ENCODE measurements at places on chromosomes 7 and 10.
A peak's percentile ranks its signal among the peaks of the same experiment; 100 is the strongest.

DNA sequence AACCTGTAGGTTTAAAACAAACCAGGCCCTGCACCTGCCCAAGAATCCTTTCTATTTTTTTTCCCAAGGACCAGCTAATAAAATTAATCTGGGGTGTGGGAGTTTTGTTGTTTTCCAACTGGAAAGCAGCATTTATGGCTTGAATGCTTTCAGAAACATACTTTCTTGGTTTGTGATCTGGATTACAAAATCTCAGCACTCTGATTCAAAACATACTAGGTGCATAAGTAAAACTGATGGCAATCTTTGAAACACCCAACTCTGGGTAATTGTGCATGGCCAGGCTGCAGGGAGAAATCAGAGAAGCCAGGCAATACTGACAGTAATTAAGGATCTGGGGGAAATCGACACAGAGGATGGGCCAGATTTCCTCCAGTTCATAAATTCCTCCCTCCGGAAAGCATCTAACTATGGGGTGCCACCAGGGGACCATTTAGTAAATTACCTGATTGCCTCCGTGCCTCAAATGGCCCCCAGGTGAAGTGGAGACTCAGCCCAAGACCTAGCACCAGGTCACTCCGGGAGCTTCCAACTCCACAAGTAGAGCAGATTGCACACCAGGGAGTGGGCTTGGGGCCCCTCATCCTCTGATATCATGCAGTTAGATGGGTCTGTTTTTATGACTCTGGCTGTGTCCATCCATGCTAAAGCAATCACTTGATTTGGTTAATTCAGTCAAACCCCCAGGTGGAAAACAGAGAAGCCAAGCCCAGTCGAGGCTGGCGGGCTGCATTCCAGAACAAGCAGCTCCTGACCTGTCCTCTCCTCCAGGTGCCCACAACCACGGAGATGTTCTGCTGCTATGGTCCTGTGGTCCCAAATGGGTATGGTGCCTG is 15.2 kb upstream of the C10orf53 start:
- no peak for DNase-seq

DNA sequence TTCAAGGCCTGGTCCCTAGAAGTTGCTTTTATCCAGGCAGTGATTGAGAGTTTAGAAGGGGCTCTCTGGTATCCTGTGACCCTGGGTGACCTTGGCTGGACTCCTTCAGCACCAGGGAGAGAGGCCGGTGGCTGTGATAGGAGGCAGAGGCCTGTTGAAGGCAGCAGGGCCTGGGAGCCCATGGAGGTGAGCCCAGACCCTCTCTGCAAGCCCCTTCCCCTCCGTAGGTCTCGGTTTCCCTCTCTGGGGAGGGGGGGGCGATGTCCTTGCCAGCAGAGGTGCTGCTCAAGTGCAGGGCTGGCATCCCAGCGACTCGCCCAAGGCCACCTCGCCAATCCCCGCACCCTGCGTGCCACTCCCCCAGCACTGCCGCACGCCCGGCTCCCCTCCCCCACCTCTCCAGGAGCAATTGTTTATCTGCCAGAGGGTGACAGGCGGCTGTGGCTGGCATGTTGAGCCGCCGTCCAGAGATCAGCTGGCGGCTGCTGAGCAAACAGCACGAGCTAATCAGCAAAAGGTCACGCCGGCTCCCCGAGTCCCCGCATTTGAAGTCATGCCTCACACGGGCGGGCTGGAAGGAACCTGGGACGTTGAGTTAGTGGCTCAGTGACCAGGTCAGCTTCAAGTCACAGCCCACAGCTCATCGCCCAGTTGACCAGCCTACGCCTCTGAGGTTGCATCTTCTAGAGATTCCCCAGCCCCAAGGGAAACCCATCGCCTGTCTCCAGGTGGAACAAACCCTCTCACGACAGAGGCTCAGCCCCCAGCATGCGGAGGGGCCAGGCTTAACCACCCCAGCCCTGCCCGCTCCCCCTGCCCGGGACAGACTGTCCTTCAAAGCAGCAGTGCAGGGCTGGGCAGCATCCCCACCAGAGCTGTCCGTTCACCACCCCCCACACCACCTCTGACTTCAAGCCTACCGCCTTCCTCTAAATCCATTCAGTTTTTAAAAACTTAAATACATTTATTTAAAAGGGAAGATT is 43.7 kb downstream of the ELFN1 start:
- no peak for DNase-seq

DNA sequence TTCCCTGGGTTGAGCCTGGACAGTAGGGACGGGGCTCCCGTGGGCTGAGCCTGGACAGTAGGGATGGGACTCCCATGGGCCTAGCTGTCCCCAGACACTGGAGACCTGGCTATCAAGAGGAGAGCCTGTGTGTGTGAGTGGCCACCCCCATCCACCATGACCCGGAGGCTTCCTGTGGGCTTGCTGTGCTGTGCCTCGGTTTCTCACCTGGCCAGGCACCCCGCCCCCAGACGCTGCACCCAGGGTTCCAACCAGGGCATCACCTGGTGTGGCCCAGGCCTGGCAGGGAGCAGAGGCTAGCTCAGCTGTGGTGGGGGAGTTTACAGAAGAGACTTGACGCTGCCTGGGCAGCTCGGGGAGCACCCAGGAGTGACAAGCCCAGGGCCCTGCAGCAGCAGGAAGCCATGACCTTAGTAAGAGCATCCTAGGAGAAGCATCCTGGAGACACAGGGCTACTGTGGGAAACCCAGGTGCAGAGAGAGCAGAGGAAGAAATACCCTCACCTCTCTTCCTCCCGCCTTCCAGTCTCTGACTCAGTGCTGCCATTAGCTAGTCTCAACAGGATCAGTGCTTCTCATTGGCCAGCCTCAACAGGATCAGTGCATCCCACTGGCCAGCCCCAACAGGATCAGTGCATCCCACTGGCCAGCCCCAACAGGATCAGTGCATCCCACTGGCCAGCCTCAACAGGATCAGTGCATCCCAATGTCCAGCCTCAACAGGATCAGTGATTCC is 61.0 kb downstream of the PDGFA start:
- DNase-seq = no peak

DNA sequence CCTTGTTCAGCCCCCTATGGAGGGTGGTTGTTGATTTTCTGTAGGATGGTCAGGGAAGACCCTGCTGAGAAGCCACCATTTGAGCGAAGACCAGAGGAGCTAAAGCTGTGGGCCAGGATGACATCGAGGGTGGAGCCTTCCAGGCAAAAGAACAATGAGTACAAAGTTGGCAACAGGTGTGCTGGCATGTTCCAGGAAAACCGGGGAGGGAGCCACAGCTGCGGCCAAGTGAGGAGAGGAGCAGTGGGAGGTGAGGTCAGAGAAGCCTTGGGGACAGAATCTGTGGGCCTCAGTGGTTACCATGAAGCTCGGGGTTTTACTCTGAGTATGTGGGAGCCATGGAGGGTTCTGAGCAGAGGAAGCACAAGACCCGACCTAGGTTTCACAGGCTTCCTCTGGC is 75.6 kb upstream of the ZNF479 start:
- no peak for DNase-seq

DNA sequence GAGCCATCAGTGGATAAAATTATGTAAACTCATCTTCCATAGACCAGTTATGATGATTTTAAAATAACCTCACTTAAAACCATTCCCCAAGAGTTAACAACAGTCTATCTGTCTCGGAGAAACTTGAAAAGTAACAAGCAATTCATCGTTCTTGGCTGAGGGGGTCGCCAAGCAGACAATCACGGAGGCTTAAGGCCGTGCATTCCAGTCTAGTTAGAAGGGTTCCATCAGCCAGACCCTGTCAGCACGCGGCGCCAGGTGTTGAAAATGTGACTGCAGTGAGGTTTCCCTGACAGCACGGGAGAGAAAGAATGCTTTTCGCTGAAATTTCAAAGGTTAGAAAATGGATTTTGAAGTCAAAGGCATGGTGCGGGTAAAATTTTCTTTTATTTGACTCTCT is 1025.0 kb upstream of the CELF2 start:
- no peak for DNase-seq

DNA sequence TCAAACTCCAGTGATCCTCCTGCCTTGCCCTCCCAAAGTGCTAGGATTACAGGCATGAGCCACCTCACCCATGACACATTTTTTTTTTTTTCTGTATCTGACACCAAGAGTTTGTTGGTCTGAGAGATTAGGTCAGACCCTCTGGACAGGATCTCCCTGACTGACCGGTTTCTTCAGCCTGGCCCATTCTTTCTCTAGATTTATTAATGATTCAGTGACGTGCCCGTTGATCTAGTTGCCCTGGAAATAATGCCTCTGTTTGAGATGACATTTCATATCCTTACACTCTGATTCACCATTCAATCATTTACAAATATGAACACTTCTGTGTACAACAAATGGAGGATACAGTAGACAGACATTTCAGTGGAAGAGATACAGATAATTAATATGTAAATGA is 1.4 kb upstream of the ZNF212 start:
- DNase-seq = no peak

DNA sequence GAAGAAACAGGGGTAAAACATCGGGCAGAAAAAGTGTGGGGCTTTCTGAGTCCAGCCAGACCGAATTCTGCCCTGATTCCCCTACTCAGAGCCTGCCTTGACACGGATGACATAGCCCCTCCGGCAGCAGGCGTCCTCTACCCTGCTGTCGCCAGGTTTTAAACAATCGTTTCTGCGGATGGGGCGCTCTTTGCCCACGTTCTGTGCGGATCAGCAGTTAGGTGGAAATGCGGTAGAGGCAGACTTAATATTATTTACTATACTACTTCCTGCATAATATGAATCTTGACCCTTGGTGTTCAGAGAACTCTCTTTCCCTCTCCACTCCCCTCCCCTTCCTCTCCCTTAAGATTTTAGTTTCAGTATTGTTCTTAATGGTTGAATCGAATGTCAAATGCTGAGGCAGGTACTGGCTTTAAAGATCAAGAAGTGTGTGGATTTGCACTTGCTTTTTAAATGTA is 2.4 kb downstream of the GATA3 start:
- no peak for DNase-seq

GRCh38 chr7:36597090-36597773 is 127.1 kb downstream of the AOAH start:
- no peak for DNase-seq

DNA sequence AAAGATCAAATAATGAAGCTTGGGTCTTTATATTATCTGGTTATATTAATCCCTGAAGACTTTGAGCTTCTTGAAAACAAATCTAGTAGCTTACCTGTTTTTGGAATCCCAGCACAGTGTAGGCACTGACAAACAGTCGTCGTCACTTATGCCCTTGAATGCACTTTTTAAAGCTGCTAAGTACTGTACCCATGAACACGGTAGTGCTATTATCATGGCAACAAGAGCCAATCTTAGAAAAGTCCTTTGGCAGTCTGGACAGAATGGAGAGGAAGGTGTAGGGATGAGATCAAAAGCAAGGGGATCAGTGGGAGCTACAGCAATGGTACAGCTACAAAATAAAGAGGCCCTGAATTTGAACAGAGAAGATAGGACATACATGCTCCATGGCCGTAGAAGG is 9.4 kb downstream of the SLC25A13 start:
- DNase-seq = no peak

- DNase-seq = no peak
Measured at GRCh38 chr10:115953281-115953680, 319.7 kb downstream of the GFRA1 start.

- DNase-seq = peak; percentile 58
Measured at GRCh38 chr10:79155301-79156081, 86.7 kb downstream of the ZMIZ1 start.

DNA sequence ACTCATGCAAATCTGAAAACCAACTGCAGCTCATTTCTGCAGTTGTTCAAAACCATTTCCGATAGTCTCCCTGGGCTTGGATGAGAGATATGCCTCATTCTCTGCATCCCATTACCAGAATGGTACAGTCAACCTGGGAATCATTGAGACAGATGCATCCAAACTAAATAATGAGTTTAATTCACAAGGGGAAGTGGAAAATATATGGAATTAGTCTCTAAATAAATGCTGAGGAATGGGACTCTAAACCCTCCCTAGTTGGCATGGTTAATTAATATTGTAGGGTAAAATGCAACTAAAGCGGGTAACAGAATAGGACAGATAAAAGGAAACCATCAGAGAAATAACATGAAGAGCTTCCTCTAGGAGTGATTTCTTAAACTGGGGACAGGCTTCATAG is 118.9 kb downstream of the AMPH start:
- DNase-seq = no peak

- no peak for DNase-seq
Measured at GRCh38 chr7:1372063-1372462, 87.2 kb downstream of the MICALL2 start.

GRCh38 chr7:156460858-156461627 is 179.5 kb upstream of the RNF32 start:
- DNase-seq = no peak

GRCh38 chr7:50227726-50228125 is 76.8 kb upstream of the IKZF1 start:
- peak; percentile 81 for DNase-seq

GRCh38 chr10:104639590-104640338 is 1.3 kb upstream of the SORCS3 start:
- no peak for DNase-seq

DNA sequence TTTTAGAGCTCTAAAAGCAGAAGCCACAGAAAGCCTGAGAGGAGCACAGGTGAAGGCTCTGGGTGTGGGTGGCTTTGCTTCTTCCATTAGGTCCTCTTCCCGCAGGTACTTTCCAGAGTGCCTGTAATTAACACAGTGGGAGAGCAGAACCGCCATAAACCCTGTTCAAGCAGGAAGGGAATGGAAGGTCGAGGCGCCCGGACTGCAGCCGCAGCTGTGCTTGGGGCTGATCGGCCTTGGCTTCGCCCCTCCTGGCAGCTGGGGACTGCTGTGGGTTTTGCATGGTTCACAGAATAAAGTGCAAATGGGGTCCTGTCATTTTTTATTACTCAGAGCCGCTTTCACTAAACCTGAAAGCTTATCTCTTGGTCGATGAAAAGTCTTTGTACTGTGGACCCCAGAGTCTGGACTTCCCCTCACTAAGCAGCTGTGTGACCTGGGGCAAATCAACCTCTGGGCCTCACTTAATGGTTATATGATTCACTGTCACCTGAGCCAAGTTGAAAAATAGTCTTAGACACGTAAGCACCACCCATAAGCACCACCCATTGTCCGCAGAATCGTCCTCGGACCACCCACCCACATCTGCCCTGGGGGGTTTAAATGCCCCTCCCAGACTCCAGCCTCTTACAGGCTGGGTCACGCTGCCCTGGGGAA is 100.9 kb downstream of the XRCC2 start:
- DNase-seq = no peak
